DMS153 (cell line): ENCODE measurements at places on chromosomes 7 and 10.

DNA sequence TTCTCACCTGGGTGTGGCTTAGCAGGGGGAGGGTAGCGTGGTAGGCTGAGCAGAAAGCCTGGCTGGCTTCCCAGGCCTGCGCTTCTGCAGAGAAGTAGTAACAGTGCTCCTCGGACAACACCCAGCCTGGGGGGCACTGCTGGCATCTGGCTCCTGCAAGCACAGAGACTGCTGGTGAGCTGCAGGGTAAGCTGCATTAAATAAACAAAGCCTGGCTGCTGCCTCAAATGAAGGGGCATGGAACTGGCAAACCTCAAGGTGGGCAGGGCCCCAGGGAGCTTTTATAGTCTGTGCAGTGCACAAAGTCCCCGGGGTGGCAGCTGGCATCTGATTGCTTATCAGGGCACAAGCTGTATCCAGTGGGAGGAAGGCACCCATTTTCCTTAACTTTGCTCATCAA is 3.9 kb downstream of the KLRG2 start:
- DNase-seq, result no peak

DNA sequence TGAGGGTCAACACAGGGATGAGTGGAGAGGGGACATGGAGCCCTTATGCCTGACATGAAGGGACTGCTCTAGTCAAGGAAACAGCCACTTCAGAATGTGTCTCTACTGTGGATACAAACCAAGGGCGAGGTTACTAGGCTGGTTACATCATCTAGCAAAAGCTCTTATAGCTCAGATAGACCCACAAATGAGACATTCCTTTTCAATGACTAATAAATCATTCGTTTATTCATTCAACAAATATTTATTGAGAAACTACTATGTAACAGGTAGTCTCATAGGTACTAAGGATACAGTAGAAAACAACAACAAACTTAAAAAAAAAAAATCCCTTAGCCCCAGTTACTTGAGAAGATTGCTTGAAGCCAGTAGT is 219.5 kb downstream of the KIAA1217 start:
- no peak for DNase-seq

- DNase-seq, result no peak
Measured at GRCh38 chr7:55569797-55570196, 2.5 kb downstream of the VOPP1 start.

- DNase-seq, result no peak
Measured at GRCh38 chr10:6813306-6813705, 233.2 kb upstream of the PRKCQ start.

GRCh38 chr10:7520507-7521485 is 110.0 kb upstream of the SFMBT2 start:
- DNase-seq, result no peak
